ENCODE measurements at places on chromosomes 5 and 9.

- no peak for DNase-seq
Observed at GRCh38 chr5:82390088-82390487, 111.9 kb upstream of the RPS23 start.

DNA sequence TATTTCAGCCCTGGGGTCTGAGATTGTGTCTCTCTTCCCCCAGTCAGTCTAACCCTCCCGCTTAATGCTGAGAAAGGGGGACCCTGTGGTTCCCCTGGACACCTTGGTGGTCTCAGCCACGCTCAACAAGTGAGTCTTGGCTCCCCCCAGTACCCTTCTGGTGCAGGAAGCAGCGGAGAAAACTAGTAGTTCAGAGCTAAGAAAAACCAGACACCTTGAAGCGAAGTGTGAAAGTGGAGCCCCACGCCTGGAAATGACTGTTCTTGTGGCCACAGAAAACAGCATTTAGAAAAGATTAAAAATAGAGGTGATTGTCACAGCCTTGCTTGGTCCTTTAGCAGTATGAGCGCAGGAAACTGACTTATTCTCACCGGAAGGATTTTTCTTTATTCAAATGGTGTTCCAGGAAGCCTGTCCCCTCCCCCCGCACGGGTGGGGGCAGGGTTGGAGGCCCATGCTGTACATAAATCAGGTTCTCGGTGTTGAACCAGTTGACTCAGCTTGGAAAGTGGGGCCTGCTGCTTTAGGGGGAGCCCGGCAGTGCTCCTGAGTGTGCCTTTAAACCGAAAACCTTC lies 8.1 kb downstream of the ARPC5L start:
- DNase-seq = no peak

DNA sequence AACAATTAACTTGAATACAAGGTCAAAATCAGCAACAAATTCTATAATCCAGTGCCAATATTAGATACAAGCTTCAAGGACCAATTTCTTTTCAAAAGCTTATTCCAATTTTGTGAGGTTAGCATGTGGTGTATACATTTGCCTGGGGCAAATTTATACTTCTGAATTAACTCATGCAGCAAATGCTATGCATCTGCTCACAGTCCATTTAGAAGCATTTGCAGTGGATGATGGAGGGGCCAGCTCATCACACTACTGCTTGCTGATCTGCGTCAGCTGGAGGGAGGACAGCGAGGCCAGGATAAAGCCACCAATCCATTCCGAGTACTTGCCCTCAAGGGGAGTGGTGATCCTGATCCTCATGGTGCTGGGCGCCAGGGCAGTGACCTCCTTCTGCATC lies 474.3 kb upstream of the KIF2A start:
- DNase-seq = no peak

GRCh38 chr9:81318571-81318970 lies 370.8 kb downstream of the TLE1 start:
- DNase-seq = no peak

DNA sequence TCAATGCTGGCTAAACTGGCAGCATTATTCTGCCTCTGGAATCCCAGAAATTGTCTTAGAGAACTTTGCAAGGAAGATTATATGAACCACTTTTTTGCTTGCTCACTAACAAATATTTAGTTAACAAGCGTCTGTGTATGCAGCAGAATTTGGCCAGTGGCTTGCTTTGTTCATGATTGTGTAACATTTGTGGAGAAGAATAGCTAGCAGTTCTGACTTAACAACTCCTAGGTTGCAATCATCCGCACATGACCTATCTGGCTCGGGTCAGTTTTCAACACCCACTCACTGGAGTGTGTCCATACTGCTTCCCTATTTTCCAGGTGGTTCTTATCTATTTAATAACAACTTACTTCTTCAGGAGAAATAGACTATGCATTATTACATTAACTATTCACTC lies 98.5 kb downstream of the SNX18 start:
- no peak for DNase-seq

- no peak for DNase-seq
Observed at GRCh38 chr5:137304226-137304874, 194.8 kb downstream of the SPOCK1 start.

GRCh38 chr5:38534156-38534453 lies 22.3 kb downstream of the LIFR start:
- DNase-seq = no peak

GRCh38 chr9:20364959-20365358 lies 257.3 kb downstream of the MLLT3 start:
- DNase-seq = no peak

DNA sequence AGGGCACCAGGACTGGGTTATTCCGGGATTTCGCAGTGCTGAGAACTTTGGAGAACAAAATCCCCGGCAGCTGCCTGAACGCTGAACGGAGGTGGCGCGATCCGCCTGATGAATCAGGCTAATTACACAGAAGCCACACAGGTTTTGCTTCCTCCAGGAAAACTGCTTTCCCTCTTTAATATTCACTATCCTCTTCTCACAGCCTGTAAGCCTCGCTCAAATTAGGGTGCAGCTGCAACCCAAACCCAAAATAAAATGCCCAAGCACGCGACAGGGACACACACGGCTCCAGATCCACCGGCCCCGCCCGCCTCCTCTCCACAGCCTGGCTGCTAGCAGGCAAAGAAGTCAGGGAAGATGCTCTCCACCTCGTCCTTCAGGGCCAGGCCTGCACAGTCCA lies 6.0 kb downstream of the SOHLH1 start:
- no peak for DNase-seq

DNA sequence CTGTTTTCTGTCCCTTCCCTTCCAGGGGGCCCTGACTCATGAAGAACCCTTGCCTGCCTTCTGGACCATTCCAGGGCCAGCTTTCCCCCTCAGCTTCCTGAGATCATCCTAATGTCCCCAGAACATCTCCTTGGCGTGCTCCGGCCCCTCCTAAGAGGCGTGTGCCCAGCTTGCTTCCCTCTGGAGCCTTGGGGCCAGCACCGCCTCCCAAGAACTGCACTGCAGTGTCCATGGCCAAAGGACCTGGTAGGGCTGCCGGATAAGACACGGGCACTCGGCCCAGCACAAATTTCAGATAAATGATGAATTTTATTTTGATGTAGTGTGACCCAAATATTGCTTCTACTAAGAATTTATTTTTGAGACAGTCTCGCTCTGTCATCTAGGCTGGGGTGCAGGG lies 20.7 kb upstream of the SLC12A7 start:
- DNase-seq = no peak

- no peak for DNase-seq
Observed at GRCh38 chr9:125440411-125440810, 178.8 kb downstream of the GAPVD1 start.

- no peak for DNase-seq
Observed at GRCh38 chr5:157347301-157348048, 81.6 kb downstream of the CYFIP2 start.

DNA sequence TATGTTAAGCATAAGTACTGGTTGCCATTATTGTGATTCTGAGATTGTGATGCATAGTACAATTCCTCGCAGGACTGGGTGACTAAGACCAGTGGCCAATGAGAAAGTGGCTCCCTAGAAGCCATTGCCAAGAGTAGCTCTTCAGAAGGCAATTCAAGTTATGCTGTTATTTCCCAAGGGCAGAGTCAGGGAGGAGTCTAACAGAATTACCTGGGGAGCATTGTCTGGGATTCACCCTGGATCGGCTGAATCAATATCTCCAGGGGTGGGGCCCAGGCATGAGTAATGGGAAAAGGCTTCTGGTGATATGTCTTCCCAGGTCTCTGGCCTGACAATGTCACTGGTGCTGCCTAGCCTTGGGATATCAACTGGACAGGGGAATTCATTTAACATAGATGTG lies 10.9 kb upstream of the ARHGEF28 start:
- DNase-seq = no peak

DNA sequence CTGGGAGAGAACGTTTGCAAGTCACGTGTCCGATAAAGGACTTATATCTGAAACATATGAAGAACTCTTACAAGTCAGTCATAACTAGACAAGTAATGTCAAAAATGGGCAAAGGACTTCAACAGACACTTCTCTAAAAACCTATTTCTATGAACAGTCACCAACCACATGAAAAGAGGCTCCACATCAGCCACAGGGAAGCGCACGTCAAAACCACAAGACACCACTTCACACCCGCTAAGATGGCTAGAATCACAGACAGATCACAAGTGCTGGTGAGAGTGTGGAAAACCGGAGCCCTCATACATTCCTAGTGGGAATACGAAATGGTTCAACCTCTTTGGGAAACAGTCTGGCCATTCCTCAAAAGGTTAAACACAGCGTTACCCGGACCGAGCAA lies 11.5 kb upstream of the CARD9 start:
- no peak for DNase-seq

Data from foreskin melanocyte (primary cell).